ENCODE measurements at places on chromosomes 7 and 10. TPM values are rescaled to one million over a fixed set of nuclear protein-coding genes. Genes with fewer than 3 reads are reported as not detected.

FOXL3 gene
- total RNA-seq = not detected

PAX2 gene
- total RNA-seq = not detected

CNPY1 gene
- not detected for total RNA-seq

CLDN12 gene
- 11.0 TPM for total RNA-seq

KNDC1 gene
- total RNA-seq = under 0.01 TPM

MRPS33 gene
- 9.4 TPM for total RNA-seq

PHKG1 gene
- total RNA-seq = 1.1 TPM

CPN1 gene
- total RNA-seq = not detected

AMPH gene
- total RNA-seq = not detected

MYPN gene
- total RNA-seq = not detected

PON1 gene
- 0.27 TPM for total RNA-seq

LRRC4 gene
- 0.54 TPM for total RNA-seq

OPN4 gene
- total RNA-seq = not detected

ADARB2 gene
- 1.1 TPM for total RNA-seq

CALHM3 gene
- total RNA-seq = 0.27 TPM

OR9A2 gene
- total RNA-seq = under 0.01 TPM

MALRD1 gene
- total RNA-seq = 35.5 TPM

SAP25 gene
- total RNA-seq = 2.2 TPM

GPR146 gene
- total RNA-seq = 33.9 TPM

SCIN gene
- under 0.01 TPM for total RNA-seq

POLR2J2 gene
- total RNA-seq = 2.7 TPM

Measured in hematopoietic multipotent progenitor cell (in vitro differentiated cells).